ENCODE measurements at places on chromosomes 1 and 21.

DNA sequence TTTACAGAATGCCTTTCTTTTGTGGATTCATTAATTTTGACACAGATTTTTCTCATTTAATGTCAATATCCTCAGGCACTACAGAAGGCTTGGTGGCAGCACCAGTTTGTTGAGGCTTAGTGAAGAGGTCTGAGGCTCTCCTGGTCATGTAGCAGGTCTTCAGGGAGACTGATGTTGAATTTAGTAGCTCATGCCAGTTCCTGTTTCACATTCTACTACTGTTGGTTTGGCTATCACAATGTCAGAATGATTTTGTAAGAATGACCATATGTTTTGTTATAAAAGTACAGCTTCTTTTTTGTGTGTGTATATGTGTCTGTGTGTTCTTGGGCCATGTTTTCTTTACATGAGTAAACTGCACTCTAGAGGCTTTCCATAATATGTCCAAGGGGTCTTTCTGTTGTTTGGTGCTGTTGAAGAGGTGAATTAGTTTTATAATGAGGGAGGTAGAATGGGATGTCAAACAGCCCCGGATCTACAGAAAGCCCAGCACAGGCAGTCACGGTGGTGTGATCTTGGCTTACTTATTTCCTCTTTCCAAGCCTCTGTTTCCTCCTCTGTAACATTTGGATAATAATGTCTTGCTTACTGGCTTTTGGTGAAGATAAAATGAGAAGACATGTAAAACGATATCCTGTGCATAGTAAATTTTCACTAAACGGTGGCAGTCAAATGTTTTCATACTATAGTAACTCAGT is 32.0 kb downstream of the C1orf21 start:
- no peak overlapping the region for H3K27ac ChIP-seq
- H3K27me3 ChIP-seq: no peaks in the 10 kb centered on the region
- H3K4me3 ChIP-seq: no peak overlapping the region
- H3K4me1 ChIP-seq: peaks cover 14% of the 10 kb centered on the region

DNA sequence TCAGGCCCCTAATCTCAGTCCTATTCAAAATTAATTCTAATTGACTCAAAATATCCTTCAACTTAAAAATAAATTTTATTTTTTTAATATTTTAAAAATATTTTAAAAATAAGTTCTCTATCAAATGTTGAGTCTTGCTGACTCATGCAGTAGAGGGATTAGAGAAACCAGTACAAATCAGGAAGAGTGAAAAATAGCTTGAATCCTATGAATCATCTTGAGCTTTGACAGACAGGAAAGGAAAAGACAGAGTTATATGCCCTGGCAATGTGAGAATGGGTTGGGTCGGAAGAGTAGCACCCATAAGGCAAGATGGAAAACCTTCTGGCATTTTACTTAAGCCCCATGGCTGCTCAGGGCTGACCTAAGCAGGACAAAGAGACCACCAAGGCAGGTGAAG is 346.6 kb upstream of the RUNX1 start:
- H3K27ac ChIP-seq: no peak overlapping the region
- DNase-seq: no peak
- no peaks in the 10 kb centered on the region for H3K27me3 ChIP-seq
- no peak overlapping the region for H3K4me3 ChIP-seq
- no peaks in the 10 kb centered on the region for H3K36me3 ChIP-seq

GRCh38 chr1:89870998-89871397 is 50.2 kb downstream of the LRRC8D start:
- peaks cover 6% of the 10 kb centered on the region for H3K4me1 ChIP-seq
- H3K27me3 ChIP-seq: no peaks in the 10 kb centered on the region
- no peak overlapping the region for H3K27ac ChIP-seq
- H3K4me3 ChIP-seq: no peak overlapping the region
- H3K36me3 ChIP-seq: peaks cover 10% of the 10 kb centered on the region

DNA sequence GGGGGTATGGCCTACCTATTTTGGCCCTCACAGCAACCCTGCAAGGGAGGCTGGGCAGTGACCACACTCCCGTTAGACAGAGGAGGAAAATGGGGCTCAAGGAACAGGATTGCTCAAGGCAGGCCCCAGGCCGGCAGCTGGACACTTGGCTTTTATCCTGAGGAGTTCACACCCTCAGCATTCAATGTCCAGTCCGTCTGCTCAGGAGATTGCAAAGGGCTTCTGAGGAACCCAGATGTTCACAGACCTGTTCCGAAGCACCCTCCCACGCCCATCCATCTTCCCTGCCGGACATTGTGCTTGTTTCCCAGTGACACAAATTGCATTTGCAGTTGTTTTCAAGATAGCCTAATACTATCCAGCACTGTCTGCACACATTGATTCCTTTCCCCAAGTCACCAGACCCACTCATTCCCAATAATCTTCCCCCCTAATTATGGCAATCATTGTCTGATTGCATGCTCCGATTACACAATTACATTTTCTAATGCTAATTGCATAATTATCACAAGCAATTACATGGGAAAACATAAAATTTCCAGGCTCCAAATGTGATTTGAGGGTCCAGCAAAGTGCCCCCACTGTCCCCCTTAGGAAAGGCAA is 4.3 kb upstream of the UBL4B start:
- H3K27ac ChIP-seq: no peak overlapping the region
- no peak overlapping the region for H3K4me3 ChIP-seq
- DNase-seq: no peak
- no peaks in the 10 kb centered on the region for H3K36me3 ChIP-seq
- H3K27me3 ChIP-seq: no peaks in the 10 kb centered on the region

- H3K4me1 ChIP-seq: peaks cover 75% of the 10 kb centered on the region
- H3K4me3 ChIP-seq: peak overlapping the region; percentile 60
- H3K36me3 ChIP-seq: peaks cover 70% of the 10 kb centered on the region
- peak overlapping the region; percentile 82 for H3K27ac ChIP-seq
- no peaks in the 10 kb centered on the region for H3K27me3 ChIP-seq
These were observed 3.0 kb downstream of the ZC3H12A start for GRCh38 chr1:37477198-37477931.

DNA sequence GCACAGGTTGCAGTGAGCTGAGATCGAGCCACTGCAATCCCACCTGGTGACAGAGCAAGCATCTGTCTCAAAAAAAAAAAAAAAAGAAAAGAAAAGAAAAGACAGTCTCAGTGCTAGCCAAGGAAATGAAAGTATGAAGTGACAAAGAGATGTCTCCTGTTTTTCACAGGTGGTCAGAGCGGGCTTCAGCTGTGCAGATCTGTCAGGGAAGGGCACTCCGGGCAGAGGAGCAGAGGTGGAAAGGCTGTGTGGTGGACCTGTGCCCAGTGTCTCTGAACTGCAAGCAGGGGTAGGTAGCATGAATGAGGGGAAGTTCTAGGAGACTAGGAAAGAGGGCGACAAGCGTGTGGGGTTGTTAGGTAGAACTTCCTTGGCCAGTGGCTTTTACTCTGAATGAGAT is 67.5 kb downstream of the CD247 start:
- no peak for DNase-seq
- H3K36me3 ChIP-seq: no peaks in the 10 kb centered on the region
- no peaks in the 10 kb centered on the region for H3K27me3 ChIP-seq
- no peak overlapping the region for H3K27ac ChIP-seq
- H3K4me1 ChIP-seq: peaks cover 17% of the 10 kb centered on the region
